ENCODE measurements at places on chromosomes 2 and 18.
A peak's percentile ranks its signal among the peaks of the same experiment; 100 is the strongest.

DNA sequence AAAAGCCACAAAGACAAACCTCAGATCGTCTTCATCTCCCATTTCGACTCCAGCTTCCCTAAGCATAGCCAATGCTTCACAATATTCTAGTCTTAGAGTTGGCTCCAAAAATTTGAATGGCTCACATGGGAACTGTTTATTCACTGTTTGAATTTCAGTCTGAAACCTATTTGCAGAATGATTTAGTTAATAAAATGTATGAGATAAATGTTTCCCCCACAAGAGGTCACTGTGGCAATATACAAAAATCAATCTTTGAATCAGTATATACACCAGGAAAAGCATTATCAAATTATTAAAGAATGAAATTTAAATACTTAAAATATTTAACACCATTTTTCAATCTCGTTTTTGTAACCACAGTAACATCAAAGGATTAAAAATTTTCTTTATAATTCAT is 40.0 kb upstream of the MCM6 start:
- no peak for DNase-seq

DNA sequence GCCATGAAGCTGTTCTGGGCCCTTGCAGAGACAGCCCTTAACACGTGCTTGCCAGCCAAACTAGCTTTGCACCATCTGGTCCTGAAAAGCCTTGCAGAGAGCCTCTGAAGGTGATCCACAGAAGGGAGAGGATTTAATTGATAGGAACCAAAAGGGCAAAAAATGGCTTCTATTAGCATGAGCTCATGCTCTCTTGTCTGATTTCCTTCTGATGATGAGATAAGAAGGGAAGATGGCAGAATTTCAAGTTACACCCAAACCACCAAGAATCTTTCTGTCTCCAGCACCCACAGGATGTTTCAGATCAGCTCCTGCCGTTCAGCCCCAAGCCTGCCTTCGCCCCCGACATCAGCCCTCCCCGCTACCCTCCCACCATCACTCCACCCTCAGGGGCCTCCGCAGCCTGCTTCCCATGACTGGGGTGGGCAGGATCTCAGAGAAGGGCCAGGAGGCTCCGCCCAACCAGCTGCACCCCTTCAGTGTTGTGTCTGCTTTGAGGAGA is 23.4 kb upstream of the GLI2 start:
- DNase-seq: no peak

DNA sequence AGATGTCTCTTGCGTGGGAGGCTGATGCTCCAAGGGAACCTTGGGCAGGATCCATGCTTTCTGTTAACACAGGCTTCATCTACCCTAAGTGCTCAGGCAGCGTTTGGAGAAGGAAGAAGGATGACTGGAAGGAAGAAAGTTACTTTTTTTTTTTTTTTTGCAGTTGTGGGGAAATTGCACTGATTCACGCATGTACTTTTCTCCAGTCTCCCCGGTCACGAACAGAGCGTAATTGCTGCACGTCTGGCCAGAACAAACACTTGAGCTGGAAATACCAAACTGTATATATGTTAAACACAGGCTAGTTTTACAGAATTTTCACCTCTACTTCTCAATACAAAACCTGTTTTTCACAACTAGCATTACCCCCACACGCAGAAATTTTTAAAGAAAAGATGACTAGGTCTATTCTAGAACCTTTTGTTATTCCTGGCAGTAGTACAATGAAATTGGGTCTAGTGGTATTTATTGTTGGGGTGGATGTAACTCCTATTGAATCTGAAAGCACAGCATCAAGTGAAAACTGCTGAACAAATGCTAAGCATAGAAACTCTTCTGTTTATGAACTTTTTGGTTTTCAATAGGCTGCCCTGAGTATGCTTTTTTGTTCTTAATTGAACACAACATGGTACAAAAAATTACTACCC is 9.3 kb upstream of the SCYGR5 start:
- no peak for DNase-seq

- DNase-seq: no peak
These were observed 47.3 kb downstream of the RFTN2 start for GRCh38 chr2:197628043-197628500.

GRCh38 chr2:159317392-159318088 is 31.0 kb upstream of the WDSUB1 start:
- no peak for DNase-seq

GRCh38 chr2:207768168-207768865 is 1.4 kb downstream of the FZD5 start:
- DNase-seq: no peak

DNA sequence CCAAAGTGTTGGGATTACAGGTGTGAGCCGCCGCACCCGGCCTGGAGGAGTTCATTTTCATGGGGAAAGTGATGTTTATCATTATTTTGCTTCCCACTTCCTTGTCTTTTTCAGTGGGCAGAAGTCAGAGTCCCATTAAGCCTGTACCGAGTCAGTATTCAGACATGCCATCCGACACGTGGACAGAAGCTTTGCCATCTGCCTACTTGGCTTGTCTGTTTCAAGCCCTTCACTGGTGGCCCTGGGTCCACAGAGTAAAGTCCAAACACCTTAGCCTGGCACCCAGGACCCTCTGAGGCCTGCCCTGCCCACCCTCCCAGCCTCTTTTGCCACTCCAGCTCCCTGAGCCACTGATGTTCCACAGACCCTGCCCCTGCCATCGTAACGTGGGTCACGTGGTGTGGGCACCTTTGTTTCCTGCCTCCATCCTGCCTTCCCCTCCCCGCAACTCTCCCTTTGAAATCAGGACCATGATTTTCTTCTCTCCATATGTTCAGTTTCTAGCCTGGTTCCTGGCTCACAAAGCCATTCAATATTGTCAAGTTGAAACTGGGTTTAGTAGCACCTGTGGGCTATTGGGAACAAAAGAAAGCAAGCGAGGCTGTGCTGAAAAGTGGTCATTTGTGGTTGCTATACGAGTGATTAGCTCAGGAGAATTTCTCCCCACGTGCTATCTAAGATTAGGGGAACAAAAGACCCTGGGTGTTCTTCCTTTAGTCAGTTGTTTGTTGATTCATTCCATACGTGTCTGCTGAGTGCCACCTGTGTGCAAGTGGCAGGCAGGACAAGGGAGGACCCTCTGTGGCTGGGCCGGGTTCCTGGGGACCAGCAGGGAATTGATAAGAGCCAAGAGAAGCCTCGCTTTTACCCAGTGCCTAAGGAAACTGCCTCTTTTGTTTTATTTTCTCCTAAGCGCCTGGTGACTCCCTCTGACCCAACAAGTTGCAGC is 5.1 kb upstream of the ODC1 start:
- DNase-seq: no peak

DNA sequence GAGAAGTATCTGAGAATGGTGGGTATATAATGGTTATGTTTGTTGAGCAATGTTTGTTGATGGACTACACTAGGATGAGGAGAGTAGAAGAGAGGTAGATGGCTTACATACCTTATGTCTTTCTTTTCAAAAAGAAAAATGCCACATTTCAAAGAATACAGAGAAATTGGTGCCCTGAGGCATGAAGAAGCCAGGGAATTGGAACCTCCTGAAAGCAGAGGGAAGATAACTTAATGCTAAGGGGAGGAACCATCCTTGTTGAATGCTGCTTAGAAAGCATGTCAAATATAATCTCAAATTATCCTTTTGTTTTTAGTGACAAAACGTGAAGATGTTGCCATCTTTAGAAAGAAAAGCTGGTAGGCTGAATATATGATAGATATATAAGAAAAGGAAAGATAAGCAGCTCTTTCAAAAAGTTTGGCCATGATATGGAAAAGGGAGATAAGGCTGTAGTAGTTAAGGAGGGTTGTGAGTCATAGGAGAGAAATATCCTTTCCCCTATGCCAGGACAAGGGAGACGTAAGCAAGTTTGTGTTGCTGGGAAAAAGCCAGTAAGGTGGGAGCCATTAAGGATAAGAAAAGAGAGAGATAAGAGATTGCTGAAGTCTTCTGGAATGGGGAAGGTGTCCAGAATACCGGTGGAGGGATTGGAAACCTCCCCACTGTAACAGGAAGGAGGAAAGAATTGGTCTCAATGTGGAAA is 66.3 kb downstream of the SCN2A start:
- no peak for DNase-seq

DNA sequence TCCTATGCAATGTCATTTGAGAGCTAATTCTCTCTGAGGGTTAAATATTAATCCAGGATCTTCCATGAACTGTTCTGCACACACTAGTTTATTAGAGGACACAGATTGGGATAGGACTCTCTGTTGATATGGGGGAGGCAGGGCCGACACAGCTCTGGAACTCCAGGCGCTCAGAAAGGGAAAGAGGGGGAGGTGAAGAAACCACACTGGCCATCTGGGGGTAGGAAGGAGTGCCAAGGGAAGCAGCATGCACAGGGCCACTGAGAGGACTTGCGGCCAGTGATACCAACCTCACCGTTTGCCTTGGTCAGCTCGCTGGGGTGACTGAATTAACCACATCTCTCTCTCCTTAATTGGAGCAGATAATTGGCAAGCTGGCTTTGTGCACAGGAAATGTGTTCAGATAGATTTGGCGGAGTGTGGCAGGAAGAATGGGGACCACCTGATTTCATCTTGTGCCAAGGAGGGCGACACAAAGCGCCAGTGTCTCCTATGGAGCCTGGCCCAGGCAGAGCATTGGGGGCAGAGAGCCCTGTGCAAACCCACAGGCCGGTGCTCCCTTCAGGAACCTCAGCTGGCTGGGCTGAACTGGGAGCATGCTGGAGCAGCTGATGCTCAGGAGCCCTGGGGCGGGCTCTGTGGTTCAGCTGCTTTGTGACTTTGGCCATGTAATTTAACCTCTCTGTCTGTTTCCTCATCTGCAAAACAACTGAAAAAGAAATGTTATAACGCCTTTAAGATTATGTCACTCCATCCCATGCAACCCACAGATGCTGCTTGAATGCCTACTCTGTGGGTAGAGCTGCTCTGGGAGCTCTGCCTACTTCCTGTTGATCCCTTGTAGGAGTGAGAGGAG is 114.7 kb upstream of the STON1 start:
- peak; percentile 48 for DNase-seq

DNA sequence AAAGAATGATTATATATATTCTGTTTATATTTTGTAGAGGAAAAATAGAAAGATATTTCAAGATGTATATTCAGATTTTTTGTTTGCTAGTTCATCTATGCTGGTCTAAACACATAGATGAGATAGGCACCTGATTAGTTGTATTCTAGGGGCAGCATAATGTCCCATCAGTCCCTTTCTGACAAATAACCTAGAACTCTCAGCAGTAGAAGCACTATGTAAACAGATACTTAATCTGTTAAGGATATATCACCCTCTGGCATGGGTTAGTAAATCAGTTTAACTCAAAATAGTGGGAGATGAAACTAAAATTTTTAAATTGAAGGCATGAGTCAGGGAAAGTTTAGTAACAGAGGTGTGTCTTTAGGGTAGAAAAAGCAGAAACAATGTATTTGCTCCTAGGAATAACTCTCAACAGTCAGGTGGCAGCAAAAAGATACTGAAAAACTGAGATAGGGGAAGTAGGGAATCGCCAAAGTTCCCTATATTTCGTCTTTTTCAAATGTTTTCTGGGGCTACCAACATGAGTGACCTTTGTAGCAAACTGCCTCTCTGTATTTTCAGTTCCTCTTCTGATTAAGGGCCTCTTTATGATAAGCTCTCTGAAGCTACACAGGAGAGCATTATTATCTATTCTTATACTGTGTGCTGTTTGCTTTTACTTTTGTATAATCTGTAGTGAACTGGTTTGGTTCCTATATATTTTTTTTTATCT is 5.7 kb downstream of the PPP1R1C start:
- DNase-seq: no peak

DNA sequence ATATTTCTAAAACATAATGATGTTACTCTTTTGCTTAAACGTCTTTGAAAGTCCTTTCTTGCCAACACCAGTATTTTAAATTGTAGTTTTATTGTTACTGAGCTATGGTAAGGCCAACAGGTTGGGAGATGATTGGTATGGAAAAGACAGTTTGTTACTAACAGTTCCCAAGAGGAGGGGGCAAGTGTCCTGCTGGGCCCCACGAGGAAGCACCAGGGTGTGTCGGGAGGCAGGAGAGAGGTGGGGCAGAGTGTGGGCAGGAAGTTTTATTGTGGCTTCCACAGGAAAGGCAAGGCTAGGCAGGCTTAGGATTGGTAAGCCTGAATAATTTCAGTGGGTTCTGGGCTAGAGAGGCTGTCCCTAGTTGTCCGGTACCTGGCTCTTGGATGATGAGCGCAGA is 134.3 kb downstream of the SOCS6 start:
- no peak for DNase-seq

DNA sequence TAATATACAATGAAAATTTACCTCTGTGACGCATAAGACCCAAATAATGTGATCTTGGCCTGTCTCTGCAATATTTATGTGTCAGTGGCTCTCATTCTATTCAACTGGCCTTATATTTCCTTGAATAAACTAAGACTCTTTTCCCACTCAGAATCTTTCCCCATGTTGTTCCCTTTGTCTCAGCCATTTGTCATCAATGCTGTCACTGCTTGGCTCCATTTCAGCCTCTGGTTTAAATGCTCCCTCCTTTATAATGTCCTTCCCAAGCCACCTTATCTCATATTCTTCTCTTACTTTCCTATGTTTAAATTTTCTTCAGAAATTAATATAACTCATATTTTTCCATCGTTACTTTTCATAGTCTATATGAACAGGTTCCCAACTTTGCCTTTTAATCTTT is 158.3 kb upstream of the DTNA start:
- no peak for DNase-seq

- no peak for DNase-seq
These were observed 54.4 kb downstream of the SCN3A start for GRCh38 chr2:165149439-165149838.

GRCh38 chr2:136049991-136050920 is 64.8 kb upstream of the DARS1 start:
- DNase-seq: no peak

GRCh38 chr2:70941186-70941585 is 5.5 kb downstream of the ATP6V1B1 start:
- no peak for DNase-seq

DNA sequence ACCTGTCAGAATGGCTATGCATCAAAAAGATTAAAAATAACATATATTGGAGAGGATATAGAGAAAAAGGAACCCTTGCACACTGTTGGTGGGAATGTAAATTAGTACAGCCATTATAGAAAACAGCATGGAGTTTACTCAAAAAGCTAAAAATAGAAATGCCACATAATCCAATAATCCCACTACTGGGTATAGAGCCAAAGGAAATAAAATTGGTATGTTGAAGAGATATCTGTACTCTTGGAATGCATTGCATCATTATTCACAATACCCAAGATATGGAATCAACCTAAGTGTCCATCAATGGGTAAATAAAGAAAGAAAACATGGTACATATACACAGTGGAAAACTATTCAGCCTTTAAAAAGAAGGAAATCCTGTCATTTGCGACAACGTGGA is 77.2 kb downstream of the C1D start:
- DNase-seq: no peak

DNA sequence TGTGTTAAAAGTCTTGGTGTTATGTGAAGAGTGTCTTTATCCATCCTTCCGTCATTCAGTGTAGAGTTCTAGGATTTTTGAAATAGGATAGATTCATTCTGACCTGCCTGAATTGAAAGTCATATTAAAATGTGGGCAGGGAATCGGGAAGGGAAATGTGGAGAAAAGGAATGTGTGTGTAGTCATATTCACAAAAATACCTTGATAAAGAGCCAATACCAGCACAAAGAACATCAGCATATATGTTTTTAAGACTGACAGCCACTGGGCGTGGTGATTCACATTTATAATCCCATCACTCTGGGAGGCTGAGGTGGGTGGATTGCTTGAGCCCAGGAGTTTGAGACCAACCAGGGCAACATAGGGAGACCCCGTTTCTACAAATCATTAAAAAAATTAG is 188.1 kb downstream of the CAMKMT start:
- DNase-seq: no peak

Data from CMK (cell line).